ENCODE measurements at places on chromosomes 16 and 17.

- DNase-seq: no peak
Measured at GRCh38 chr17:78148286-78149016, 2.3 kb downstream of the C17orf99 start.

GRCh38 chr17:74182041-74182723 lies 21.3 kb upstream of the RPL38 start:
- DNase-seq: no peak

- DNase-seq: no peak
Measured at GRCh38 chr17:74919440-74920305, 3.4 kb downstream of the USH1G start.

- no peak for DNase-seq
Measured at GRCh38 chr16:50594308-50595260, 46.4 kb downstream of the NKD1 start.

- no peak for DNase-seq
Measured at GRCh38 chr16:68126395-68126794, 41.2 kb downstream of the NFATC3 start.

Measured in coronary artery (tissue), 2 donors.